ENCODE measurements at places on chromosomes 11 and 22. TPM values are rescaled to one million over a fixed set of nuclear protein-coding genes. Genes with fewer than 3 reads are reported as not detected.

Gene RASGRP2
- total RNA-seq, result 204 TPM

Gene PRAME
- total RNA-seq, result under 0.01 TPM

Gene RHOD
- total RNA-seq, result 0.54 TPM

Gene MEI1
- total RNA-seq, result 16.2 TPM

Gene SLC7A4
- 0.81 TPM for total RNA-seq

Gene ART1
- not detected for total RNA-seq

Gene OMP
- not detected for total RNA-seq

Gene MIOX
- not detected for total RNA-seq

Gene ENTHD1
- not detected for total RNA-seq

Gene CHADL
- total RNA-seq, result 1.9 TPM

Gene CAT
- total RNA-seq, result 614 TPM

Gene SDHD
- 156 TPM for total RNA-seq

Gene MMP12
- total RNA-seq, result not detected

Gene CALCA
- not detected for total RNA-seq

Gene C11orf52
- not detected for total RNA-seq

Gene OR51E2
- under 0.01 TPM for total RNA-seq

Gene MMP27
- total RNA-seq, result not detected

Gene OR52N4
- total RNA-seq, result 1.3 TPM

Gene ROBO4
- 93.7 TPM for total RNA-seq

Gene LUZP2
- total RNA-seq, result not detected

Gene TMEM132A
- under 0.01 TPM for total RNA-seq

Gene RASSF10
- under 0.01 TPM for total RNA-seq

Gene EXPH5
- 1.6 TPM for total RNA-seq

Gene PYGM
- 4.6 TPM for total RNA-seq

Gene SYT13
- total RNA-seq, result under 0.01 TPM

Gene CHRM4
- total RNA-seq, result 1.6 TPM

Gene DCHS1
- 22.4 TPM for total RNA-seq

Gene RASL10A
- 3.8 TPM for total RNA-seq

Gene TST
- 35.0 TPM for total RNA-seq

Gene ARHGAP8
- total RNA-seq, result 0.54 TPM

Gene LRRC75B
- total RNA-seq, result 10.0 TPM

Gene IGLL5
- 0.54 TPM for total RNA-seq

Gene CST6
- not detected for total RNA-seq

Gene GAB4
- total RNA-seq, result 0.81 TPM

Gene TMPRSS4
- not detected for total RNA-seq

Gene NPAS4
- total RNA-seq, result not detected

Gene RBMXL2
- under 0.01 TPM for total RNA-seq

Gene WT1
- total RNA-seq, result 2.4 TPM

All from hematopoietic multipotent progenitor cell (in vitro differentiated cells).